ENCODE measurements at places on chromosomes 1 and 21.
A peak's percentile ranks its signal among the peaks of the same experiment; 100 is the strongest.

DNA sequence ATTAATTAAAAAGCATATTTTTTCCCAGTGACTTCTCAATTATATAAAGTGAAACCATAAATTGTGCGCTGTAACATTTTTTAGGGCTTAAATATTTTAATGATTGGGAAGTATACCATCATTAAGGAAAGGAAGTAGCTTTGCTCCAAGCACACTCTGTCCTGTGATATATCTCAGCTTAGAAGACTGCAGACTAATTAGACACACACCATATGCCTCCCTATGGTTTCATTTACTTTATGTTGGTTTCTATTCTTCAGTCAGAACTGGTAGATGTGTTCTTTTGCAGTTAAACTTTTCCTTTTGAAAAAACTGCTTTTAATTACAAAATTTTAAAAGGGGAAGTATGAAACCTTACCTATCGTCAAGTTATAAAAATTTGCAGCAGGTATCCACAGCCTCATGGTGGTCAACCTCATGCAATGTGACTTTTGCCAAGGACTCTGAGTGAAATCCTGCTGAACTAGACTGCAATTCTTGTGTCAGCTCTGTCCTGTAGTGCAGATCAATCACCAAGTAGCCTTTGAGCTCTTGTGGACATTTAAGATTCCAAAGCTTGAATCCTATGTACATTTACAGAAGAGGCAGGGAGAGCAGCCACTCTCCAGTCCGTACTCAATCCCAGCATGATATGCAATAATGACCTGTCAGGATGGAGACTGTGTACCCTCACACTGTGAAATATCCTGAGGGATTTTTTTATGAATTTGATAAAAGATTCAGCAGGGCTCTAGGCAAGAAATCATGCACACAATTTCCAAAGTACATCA is 149.1 kb downstream of the AMY1C start:
- no peak for DNase-seq

- no peak for DNase-seq
These were observed 16.5 kb downstream of the SPOCD1 start for GRCh38 chr1:31799196-31799894.

GRCh38 chr1:216346526-216346925 is 76.7 kb downstream of the USH2A start:
- DNase-seq, result no peak

GRCh38 chr21:33374450-33375096 is 28.6 kb upstream of the IFNGR2 start:
- peak; percentile 62 for DNase-seq

DNA sequence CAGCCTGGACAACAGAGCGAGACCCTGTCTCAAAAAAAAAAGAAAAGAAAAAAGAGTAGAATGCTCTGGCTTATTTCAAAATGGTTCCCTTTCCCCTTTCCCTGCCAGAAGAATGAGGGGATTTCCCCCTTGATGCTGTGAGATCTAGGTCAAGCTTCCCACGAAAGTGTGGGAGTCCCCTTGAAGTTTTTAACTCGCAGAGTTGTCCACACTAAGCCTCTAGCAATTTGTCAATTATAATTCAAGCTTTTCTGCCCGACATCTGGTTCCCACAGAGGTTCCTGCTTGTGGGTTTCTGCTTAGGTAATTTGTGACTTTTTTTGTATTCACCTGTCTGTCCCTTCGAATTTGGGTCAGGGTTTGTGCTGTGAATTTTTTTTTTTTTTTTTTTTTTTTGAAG is 62.8 kb downstream of the ZFYVE9 start:
- DNase-seq, result no peak

DNA sequence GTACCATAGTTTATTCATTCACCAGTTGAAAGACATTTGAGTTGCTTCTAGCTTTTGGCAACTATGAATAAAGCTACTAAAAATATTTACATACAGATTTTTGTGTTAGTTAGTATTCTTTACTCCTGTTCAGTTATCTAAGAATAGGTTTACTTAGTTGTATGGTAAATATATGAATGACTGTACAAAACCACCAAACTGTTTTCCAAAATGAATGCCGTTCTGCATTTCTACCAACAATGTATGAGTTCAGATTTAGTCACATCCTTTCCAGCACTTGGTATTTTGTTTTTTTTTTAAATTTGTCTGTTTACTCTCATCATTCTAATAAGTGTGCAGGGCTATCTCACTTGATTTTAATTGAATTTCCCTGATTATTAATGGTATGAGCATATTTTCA is 3.4 kb upstream of the KIFAP3 start:
- DNase-seq, result no peak

DNA sequence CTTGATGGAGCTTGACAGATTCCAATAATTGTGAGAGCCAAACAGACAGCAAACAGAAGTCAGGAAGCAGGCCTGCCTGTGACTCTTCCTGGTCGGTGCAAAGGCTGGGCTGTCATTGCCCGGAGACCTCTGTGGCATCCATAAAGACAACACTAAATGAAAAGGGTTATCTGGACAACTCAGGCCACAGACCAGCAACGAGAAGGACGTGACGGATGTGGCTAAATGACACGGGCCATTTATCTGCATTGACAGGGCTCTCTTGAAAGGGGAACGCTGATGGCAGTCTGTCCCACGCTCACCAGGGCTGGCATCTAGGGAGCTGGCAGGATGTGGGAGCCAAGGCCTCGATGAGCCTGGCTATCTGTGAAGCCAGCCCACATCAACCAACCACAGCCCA is 35.0 kb downstream of the HMGB4 start:
- DNase-seq, result no peak

DNA sequence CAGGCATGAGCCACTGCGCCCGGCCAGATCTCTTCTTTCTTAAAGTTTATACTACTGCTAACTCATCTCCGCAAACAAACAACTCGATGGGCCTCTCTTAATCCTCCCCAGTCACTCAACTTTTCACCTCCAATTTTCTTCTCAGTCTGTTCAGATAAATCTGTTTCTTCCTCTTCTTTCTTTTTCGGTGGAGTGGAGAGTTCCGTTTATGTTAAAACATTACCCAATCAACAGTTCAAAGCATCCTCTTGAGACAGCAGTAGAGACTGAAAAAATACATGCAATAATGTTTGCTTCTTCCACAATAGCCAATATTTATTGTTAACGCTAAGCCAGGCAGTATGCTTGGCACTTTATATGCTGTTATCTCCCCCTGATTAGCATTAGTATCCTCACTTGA is 1.4 kb upstream of the ANKRD13C start:
- no peak for DNase-seq

DNA sequence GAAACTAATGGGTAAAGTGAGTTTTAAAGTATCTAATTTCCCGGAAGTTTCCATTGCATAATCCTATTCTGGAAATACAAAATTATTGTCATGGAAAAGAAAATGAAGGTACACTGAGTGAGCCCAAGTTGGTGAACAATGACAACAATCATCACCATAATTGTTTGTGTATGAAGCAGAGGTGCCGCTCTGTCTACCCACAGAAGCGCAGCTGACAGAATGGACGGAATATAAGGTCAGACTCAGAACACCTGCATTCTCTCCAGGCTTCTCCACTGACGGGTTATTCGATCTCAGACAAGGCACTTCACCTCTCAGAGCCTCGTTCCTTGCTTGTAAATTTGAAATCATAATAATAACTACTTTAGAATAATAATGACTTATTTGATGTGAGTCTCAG is 99.1 kb upstream of the NGF start:
- DNase-seq, result no peak

GRCh38 chr1:83794384-83794783 is 204.5 kb downstream of the TTLL7 start:
- no peak for DNase-seq

DNA sequence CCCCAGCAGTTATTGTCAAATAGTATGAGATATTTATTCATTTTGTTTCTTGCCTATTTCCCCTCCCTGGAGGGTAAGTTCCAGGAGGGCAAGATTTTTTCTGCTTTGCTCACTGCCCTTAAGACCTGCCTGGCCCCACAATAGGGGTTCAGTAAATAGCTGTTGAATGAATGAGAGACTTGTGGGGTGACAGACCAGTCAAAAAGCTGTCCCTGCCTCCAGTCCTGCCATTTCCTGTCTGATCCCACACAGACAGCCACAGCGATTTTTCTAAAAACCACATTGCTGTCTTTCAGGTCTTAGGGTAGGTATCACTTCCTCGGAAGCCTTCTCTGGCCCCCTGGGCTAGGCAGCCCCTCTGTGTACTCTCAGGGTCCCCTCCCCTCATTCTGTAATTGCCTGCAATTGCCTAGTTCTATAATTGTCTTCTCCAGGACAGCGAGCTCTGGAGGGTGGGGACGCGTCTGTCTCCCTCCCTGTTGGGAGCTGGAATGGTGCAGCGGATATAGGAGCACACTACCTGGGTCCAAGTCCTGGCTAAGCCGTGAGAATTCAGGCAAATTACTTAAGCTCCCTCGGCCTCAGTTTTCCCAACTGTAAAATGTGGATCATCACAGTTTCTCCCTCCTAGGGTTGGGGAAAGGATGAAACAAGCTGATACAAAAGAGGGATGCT is 1.8 kb upstream of the EXTL1 start:
- DNase-seq, result no peak

DNA sequence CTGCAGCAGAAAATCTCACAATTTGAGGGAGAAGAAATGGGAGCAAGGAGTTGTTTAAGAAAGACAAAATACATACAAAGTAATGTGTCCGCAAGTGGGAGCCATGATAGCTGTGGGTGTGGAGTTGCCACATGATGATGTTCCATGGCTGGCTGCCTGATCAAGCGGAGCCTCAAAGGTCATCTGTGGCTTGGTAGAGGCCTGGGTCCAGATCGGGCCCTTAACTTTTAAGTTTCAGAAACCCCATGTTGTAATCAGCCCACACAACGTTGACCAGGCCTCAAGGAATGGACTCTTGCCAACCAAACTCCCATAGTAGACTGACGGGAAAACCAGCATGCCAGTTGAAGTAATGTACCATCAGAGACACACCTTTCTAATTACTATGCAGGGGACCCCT is 64.7 kb upstream of the ANGPTL1 start:
- no peak for DNase-seq

DNA sequence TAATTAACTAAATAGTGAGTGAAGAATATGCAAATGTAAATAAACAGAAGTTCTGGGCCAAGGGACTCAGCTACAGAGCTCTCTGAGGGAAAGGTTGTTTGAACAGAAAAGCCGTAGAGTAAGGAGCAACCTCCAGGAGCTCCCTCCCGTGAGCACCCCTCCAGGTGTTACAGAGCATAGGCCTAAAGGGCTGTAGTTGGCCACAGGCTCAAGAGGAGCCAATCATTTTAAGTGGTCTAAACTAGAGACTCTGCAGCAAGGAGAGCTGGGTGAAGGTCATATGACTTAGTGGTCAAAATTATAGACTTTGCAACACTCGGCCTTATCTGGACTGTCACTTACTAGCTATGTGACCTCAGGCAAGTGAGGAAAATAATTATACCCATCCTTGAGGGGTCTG is 19.1 kb upstream of the RXRG start:
- no peak for DNase-seq

DNA sequence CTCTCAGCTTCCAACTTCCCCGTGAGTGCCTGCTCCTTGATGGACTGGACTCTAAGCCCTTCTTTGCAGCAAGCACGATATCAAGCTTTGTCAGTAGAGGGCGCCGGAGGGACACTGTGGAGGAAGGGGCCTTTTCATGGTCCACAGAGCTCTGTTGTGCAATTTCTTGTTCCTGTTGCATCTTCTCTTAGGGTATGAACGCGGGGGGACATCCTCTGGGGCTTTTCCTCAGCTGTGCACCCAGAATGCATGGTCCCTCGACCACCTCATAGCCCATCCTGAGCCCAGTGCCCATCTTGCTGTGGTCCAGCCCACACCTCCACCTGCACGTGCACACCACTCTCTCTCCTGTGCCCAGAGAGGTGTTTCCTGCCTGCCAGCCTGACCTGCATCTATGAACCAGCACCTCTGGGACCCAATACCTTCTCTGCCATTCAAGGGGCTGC is 556.8 kb downstream of the PTPRU start:
- peak; percentile 20 for DNase-seq

DNA sequence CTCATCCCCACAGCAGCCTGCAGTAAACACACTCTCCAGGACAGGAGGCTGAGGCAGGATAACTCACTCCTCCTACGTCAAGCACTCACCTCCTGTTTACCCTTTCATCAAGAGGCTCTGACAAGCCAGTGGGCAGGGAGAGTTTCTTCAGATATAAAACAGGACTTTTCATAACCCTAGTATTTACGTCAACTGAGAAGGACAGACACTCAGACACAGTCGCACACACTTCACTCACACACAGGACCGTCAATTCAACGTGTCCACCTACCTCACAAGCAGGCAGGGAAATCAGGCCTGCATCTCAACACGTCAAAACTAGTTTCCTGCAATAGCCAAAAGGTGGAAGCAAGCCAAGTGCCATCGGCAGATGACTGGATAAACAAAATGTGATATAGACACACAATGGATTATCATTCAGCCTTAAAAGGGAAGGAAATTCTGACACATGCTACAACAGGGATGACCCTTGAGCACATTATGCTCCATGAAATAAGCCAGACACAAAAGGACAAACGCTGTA is 48.6 kb downstream of the ITPKB start:
- peak; percentile 65 for DNase-seq

DNA sequence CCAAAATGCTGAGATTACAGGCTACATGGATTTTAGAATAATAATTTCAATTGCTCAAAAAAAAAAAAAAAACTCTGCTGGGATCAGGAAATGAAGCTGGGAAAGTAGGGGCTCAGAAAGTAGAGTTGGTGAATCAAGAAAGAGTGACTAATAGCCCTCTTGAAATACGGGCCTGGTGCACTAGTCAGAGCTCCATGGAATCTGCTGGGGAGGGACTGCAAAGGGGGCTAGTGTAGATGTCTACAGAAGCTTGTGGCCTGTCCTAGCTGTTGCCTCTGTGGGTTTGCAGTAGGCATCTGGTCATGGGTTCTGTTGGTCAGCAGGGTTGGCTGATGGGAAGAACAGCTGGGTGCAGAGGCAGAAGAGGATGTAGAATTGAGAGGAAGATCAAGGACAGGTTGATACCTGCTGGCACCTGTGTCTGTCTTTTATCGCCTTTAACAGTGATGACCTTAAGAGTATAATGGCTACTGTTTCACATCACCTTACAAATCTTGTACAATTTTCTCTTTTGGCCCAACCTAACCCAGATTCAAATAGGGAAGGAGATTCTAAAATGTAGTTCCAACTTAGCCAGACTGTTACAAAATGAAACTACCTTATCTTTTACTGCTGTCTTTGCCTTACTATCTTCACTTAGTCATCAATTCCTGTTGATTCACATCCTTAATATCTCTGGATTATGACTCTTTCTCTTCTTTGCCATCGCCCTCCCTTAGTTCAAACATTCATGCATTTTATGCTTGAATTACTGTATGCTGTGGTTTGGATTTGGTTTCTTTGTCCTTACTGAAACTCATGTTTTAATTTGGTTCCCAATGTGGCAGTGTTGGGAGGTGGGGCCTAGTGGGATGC is 126.2 kb downstream of the GIPC2 start:
- no peak for DNase-seq

Data from CD4-positive, alpha-beta T cell treated with Interferon gamma for 1 hour (primary cell).